Stimulated activated CD8-positive, alpha-beta memory T cell treated with anti-CD3 and anti-CD28 coated beads, Interleukin-4, amount 100 ng/mL, for 4 hours (primary cell): ENCODE measurements at places on chromosomes 12 and 14.

GRCh38 chr14:31239741-31240140 is 32.1 kb upstream of the HECTD1 start:
- DNase-seq = no peak

DNA sequence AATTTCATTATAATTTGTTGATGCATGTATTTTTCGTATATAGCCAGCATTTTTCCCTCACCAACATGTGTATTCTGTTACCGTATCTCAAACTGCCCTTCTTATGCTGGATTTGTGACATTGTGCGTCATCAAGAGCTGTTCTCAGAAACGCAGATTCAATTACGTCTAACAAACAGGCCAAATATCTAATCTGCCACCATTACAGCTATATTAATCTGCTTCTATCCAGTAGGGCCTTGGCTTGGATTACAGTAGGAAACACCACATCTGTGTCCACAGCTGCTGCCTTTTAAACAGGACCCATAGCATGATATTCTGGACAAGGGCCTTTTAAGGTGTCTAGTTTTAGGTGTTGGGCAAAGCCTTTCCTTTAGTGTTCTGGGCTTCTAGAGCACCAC is 140.6 kb downstream of the PDE3A start:
- DNase-seq = no peak

DNA sequence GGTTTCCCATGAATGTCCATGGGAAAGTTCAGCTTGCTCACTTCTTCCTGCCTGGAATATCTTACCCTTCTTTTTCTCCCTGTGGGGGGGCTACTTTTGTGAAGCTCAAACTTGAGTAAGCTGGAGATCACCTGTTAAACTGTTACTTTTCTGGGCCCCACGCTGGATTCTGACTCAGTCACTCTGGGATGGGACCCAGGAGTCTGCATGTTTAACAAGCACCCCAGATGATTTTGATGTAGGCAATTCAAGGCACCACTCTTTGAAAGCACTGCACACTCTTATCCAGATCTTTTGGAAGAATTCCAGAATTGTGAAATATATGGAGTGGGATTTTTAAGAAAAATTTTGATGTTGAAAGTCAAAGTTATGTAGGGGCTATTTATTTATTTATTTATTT is 46.3 kb upstream of the IGF1 start:
- no peak for DNase-seq

- DNase-seq = no peak
Observed at GRCh38 chr14:21520767-21521166, 5.4 kb downstream of the SALL2 start.
